Osteocyte (in vitro differentiated cells): ENCODE measurements at places on chromosomes 4 and X. TPM values are rescaled to one million over a fixed set of nuclear protein-coding genes. Genes with fewer than 3 reads are reported as not detected.

Gene MAGEA8
- not detected in 2 replicates for total RNA-seq

DNA sequence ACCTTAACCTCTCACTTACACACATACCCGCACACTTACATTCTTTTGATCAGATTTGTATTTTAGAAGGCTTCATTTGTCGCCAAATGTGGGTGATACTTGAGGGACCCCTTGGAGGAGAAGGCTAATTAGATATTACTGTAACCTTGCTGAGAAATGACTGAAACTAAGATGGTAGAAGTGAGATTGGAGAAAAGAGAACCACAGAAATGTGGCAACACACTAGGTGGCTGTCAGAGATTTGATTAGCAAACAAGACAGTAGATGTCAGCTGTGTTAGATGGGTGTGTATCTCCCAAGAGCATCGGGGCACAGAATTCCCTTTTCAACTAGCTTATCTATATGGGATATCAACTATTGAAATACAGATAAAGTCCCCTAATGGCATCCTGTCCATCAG lies 149.3 kb upstream of the FABP2 start:
- DNase-seq = no peak

DNA sequence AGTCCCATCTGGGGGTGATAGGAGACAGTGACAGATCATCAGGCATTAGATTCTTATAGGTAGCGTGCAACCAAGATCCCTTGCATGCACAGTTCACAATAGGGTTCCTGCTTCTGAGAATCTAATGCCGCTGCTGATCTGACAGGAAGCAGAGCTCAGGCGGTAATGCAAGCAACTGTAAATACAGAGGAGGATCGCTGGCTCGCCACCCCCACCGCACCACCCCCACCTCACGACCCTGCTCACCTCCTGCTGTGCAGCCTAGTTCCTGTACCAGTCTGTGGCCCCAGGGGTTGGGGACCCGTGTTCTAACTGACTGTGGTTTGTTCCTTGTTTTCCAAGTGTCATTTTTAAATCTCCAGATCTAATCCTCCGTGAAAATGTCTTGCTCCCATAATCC lies 89.0 kb upstream of the MAPK10 start:
- no peak for DNase-seq

DNA sequence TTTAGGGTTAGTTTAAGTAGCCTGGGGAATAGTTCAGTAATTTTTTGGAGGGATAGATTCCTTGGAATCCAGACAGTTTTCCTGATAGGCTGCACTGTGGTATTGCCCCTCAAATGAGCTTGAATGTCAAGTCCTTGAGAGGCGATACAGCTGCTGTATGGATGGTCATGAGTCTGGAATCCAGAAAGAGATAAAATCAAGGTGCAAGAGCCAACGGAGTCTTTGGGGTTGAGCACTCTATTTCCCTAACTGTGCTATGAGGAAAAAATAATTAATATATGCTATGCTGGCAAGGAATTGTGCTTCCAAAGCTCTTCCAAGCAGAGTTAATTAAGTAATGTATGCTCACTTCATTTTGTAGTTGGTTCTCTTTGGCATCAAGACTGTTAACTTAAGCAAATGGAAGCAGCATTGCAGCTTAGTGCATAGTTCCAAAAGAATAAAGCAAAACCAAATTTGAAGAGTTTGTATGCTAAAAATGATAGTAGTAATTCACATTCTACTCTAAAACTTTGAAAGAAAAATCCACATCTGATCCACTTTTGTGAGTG lies 48.8 kb downstream of the LIMCH1 start:
- DNase-seq = no peak

Gene HSFX3
- not detected in 2 replicates for total RNA-seq

DNA sequence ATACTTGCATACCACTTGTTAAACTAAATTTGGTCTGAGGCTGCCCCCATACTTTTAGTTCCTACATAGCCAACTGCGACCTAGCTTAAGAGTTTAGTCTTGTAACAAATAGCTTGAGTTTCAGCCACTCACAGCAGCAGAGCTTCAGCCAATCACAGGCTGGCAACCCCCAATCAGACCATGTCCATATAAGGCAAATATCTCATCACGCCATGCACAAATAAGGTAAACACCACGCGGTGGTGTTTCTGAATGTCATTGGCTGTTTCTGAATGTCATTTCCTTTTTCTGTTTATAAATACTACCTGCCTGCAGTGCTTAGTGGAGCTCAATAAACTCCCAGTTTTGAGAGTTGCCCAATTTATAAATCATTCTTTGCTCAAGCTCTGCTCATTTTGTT lies 143.1 kb upstream of the MAD2L1 start:
- DNase-seq = no peak

DNA sequence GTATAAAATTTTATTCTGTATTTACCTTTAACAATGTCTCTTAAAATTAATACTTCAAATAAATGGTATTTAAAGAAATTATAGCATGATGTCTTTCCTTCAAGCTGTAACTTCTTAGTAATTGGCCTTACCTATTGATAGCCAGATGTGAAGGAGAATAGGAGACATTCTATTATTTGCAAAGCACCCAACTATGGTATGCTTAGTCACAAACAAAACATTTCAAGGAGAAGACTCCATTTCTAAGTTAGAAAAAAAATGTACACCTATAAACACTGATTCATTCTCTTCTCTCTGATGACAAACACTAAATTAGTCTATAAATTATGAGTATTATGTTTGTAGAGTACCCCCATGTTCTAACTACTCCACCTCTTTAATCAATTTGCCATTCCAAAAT lies 66.4 kb downstream of the NKX6-1 start:
- DNase-seq = no peak

DNA sequence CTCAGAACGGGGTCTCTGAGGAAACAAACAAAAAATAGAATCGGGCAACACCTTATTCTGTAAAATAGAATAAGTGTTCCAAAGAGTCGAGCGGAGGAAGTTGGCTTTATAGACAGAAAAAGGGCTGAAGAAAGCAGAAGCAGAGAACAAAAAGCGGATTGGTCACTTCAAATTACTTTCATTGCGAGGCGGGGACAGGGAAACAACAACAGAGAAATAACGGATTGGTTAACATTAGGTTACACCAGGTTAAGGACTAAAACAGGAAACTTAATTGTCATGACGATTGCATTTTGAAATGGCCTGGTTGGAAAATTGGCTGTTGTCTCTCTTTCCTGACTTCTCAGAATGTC lies 433 bp upstream of the COQ2 start:
- DNase-seq = no peak

Gene PFKFB1
- not detected in 2 replicates for total RNA-seq

Gene SRPX2
- total RNA-seq = 42.8 and 47.9 TPM in 2 replicates

Gene TSPAN6
- 49.3 and 50.8 TPM in 2 replicates for total RNA-seq

Gene ANOS1
- 0.08 TPM in 2 replicates for total RNA-seq

Gene CDX4
- not detected in 2 replicates for total RNA-seq

GRCh38 chrX:22536746-22537304 lies 264.1 kb downstream of the CBLL2 start:
- DNase-seq = no peak

- DNase-seq = no peak
Observed at GRCh38 chrX:150436195-150436594, 73.1 kb downstream of the MAMLD1 start.

DNA sequence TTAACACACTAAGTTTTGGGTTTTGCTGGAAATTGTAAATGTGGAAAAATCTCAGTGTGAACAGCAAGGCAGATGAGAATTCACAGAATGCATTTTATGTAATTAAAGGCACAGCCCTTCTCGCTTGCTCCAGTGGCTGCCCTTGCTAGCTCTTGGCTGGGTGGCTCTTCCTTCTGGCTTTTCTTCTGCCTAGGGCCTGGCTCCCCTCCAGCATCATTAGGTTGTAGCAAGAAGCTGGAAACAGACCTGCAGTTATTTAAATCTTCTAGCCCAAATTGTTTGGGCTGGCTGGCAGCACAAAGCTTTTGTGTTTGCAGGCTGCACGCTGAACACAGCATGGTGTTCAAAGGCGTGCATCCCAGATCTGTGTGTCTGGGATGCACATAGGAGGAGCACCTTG lies 56.5 kb downstream of the LIMCH1 start:
- no peak for DNase-seq

GRCh38 chr4:35912174-35912573 lies 332.1 kb downstream of the ARAP2 start:
- DNase-seq = no peak

- DNase-seq = no peak
Observed at GRCh38 chr4:83362492-83363329, 28.1 kb upstream of the HPSE start.

Gene TENM3
- 78.3 and 85.2 TPM in 2 replicates for total RNA-seq

Gene PNMA6A
- total RNA-seq = 1.5 and 1.6 TPM in 2 replicates

DNA sequence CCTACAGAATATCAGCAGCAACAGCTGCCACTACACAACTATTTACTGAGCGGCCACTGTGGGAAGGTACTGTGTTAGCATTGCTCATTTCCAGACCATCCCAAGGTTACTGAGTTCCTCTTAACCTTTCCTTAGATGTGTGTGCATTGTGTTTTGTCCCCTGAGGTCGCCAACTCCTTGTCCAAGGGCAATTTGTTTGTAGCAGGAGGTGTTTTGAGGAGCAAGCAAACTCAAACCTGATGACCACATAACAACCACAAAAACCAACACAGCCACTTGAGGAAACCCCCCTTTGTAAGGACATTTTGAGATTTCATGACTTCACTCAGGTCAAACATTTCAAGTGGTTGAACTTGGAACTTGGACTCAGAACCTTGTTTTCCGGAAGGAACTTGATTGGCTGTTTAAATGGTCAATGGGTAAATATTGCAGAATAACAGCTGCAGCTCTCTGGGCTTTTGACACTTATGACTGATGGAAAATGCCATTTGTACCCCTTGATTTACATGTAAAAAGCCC lies 122.3 kb downstream of the MID1IP1 start:
- DNase-seq = no peak

GRCh38 chr4:573122-573892 lies 2.8 kb downstream of the TMEM271 start:
- DNase-seq = no peak

Gene SLC7A11
- 26.5 and 29.1 TPM in 2 replicates for total RNA-seq

GRCh38 chr4:26257850-26258249 lies 63.0 kb upstream of the RBPJ start:
- DNase-seq = no peak

- no peak for DNase-seq
Observed at GRCh38 chr4:170005472-170005871, 20.7 kb downstream of the MFAP3L start.

DNA sequence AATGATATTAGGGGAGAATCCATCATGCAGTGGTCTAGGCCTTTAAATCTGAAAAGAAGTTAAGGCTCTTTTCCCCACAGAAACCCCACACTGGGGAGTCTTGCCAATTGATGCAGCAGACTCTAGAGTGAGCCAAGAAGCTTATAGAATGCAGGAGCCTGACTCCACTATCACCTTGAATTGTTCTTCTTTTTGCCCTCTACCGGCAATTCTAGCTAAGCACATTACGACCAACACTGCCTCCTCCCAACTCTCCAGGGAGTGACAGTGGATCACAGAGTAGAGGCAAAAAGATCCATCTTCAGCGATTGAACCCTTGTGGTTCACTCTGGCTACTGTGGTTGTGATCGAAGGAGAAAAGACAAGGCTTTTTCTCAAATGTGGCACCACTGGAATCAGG lies 331.5 kb downstream of the NKX6-1 start:
- DNase-seq = no peak

DNA sequence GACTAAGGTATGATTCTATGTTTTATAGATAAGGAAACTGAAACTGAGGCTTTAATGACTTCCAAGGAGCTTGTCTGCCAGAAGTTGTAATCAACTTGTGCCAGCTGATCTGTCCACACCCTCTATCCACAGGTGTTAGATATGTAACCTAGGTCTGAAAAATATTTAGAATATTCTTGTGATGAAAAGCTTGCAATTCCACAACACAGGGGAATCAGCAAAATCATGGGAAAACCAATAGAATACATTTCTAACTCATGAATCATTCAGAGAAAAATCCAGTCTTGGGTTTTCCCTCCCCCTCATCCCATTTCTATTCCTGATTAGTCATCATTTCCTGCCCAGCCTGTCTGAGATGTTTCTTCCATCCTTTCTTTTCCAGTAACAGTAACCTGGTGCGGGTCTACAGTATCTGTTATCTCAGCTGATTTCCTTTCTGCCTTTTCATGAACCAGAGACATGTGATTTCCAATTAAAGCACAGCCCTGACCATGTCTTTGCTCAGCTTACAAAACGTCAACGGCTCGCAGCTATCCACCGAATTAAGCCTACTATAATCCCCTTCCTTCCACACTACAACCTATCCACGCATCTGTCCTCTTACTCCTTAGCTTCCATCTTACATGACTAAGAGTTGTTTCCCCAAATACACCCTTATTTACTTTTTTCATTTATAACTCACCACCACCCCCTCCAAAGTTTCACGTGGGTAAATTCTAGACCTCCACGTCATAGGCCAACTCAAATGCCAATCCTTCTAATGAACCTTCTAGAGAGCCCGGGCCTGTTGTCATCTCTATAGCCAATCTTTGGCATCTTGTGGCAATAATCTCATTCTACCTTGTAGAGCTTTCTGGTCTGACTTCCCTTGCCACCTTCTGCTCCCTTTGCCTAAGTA lies 961 bp upstream of the NOCT start:
- no peak for DNase-seq

GRCh38 chr4:40200875-40201801 lies 4.3 kb downstream of the RHOH start:
- no peak for DNase-seq

DNA sequence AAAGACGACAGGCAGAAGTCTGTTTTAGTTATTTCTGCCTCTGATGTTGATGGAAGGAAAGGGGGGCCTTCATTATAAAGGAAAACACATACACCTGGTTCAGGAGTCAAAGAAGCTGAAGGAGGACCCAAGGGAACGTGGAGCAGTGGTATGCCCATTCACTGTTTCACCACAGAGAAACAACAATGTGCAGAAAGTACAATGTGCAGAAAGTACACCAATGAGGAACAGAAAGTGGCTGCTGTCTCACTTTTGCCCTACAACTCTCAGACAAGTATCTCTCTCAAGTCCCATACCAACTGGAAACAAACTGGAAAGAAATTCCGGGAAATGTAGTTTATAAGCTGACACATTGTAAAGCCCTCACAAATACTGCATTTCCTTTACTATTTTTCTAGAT lies 564.5 kb downstream of the TRAM1L1 start:
- DNase-seq = no peak
